Activated T-cell treated with anti-CD3 and anti-CD28 coated beads, Interleukin-2, amount 50 U/mL, for 4 hours (primary cell): ENCODE measurements at places on chromosomes 4 and X.

GRCh38 chrX:46912098-46912602, at the start of gene JADE3:
TSS of gene JADE3 (plus strand) at chrX:46912421. CDS start at chrX:46984895, 72,474 bp downstream.
- peak; percentile 16 for DNase-seq

- DNase-seq, result no peak
Measured at GRCh38 chrX:57902633-57903032, 7.6 kb downstream of the ZXDA start.

DNA sequence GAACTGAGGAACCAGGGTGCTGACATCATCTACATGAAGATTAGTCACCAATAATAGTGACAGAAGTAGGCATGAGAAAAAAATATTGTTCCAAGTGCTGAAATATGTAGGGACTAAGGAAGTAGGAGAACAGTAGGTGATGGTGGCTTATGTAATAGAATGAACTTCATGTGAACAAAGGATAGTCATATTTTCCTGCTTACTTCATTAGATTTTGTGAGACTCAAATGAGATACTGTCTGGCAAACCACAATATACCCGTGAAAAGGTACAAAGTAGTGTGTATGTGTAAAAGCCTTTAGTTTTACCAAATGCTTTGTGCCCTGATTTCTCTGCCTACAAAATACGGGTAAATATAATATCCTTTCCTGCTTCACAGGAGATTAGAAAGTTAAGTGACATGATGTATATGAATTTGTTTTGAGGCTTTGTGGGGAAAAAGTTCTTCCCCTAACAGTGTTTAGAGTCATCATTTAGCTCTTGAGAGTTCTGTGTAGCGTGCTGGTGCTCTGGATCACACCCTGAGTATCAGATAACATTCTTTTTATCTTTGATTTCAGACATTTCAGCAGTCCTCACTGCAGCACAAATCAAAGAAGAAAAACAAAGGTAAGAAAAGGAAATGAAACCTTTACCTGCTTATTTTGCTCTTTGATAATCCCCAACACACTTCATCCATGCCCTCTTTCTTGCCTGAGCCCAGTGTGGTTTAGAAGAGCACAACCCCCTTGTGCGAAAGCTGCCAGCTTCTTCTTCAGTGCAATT, 67.9 kb downstream of the KLHL34 start:
- DNase-seq, result no peak

- DNase-seq, result no peak
Measured at GRCh38 chr4:65437102-65437501, 233.2 kb downstream of the EPHA5 start.

GRCh38 chr4:88605736-88606135, 13.5 kb downstream of the HERC3 start:
- DNase-seq, result no peak

GRCh38 chr4:139484783-139485311, 30.9 kb downstream of the RAB33B start:
- DNase-seq, result no peak
